ENCODE measurements at places on chromosomes 13 and 19. TPM values are rescaled to one million over a fixed set of nuclear protein-coding genes. Genes with fewer than 3 reads are reported as not detected.
A peak's percentile ranks its signal among the peaks of the same experiment; 100 is the strongest.

GRCh38 chr19:15180451-15181390 is 20.1 kb downstream of the NOTCH3 start:
- DNase-seq: no peak

- no peak for DNase-seq
These were observed 10.1 kb upstream of the ZNF358 start for GRCh38 chr19:7505682-7506384.

DNA sequence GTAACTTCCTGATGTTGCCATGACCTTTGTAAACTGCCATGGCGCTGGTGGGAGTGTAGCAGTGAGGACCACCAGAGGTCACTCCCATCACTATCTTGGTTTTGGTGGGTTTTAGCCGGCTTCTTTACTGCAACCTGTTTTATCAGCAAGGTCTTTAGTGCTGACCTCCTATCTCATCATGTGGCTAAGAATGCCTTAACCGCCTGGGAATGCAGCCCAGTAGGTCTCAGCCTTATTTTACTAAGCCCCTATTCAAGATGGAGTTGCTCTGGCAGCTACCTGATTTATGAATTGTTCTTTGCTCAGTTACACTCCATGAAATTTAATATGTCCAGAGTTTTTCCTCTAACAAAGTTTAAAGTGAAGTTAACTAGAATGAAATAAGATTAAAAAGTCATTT is 4.6 kb upstream of the EPS15L1 start:
- no peak for DNase-seq

GRCh38 chr13:106530171-106530851 is 5.2 kb downstream of the EFNB2 start:
- no peak for DNase-seq

DNA sequence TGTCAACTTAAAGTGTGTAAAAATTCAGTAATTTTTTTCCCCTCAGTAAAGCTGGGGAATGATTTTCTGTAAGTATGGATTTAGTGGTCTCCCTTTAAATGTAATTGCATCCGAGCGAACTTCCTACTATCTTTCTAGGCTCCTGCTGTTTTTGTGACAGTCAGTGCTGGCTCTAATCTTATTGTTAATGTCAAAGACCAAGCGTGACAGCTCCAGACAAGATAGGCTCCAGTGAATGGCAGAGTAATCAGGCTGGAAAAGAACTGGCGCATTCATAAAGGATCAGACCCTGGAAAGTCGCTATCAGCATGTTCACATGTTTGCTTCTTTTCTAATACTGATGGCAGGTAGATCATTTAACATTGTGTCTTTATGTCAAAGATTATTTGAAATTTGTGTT is 908.0 kb upstream of the ATXN8OS start:
- DNase-seq: no peak

GRCh38 chr13:43088093-43088511 is 64.7 kb downstream of the DNAJC15 start:
- no peak for DNase-seq

- no peak for DNase-seq
These were observed 1476.5 kb upstream of the PRR20A start for GRCh38 chr13:55664178-55664577.

DNA sequence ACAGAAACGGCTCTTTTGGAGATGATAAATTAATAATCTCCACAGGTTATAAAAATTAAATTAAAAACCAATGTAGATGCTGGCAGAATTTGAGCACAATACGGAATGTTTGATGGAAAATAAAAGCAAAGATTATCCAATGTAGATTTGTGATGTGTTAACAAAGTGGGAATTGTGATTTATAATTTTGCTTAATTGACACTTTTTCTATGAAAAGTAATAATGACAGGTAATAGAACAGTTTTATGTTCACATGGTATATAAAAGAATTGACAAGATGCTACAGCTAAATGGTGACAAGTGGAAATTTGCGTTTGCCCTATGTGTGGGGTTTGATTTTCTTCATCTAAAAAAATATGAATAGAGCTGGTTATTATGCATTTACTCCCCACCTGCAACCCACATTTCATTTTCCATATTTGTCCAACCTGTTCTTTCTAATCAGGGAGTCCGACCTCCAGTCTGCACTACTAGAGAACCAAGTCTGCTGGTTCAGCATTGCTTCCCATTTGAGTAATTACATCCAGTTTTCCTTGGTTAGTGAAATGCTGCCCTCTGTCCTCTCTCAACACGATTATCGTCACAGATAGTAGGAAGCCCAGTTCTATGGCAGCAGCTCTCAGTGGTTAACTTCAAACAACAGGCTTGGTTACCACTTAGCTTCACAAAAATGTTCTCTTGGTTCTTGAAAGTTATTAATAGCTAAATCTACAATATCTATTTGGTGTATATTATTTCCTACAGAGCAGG is 61.4 kb upstream of the SLITRK1 start:
- no peak for DNase-seq

- no peak for DNase-seq
These were observed 57.2 kb upstream of the ZNRF4 start for GRCh38 chr19:5397804-5398692.

DNA sequence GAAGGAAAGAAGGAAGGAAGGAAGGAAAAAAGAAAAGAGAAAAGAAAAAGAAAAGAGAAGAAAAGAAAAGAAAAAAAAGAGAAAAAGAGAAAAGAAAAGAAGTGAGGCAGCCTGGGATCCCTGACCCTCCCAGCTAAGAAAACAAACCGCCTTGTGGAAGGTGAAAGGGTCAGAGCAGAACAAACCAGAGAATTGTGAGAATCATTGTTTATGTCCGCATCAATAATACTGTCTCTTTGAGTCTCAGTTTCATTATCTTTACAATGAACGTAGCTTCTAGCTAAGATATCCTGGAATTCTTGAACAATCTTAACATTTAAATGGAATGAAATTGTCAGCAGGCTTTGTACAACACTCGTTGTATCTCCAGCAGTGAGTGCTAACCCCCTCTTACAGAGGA is 66.4 kb upstream of the SERP2 start:
- DNase-seq: no peak

- DNase-seq: no peak
These were observed 93.8 kb upstream of the CACNA1A start for GRCh38 chr19:13600091-13600490.

DNA sequence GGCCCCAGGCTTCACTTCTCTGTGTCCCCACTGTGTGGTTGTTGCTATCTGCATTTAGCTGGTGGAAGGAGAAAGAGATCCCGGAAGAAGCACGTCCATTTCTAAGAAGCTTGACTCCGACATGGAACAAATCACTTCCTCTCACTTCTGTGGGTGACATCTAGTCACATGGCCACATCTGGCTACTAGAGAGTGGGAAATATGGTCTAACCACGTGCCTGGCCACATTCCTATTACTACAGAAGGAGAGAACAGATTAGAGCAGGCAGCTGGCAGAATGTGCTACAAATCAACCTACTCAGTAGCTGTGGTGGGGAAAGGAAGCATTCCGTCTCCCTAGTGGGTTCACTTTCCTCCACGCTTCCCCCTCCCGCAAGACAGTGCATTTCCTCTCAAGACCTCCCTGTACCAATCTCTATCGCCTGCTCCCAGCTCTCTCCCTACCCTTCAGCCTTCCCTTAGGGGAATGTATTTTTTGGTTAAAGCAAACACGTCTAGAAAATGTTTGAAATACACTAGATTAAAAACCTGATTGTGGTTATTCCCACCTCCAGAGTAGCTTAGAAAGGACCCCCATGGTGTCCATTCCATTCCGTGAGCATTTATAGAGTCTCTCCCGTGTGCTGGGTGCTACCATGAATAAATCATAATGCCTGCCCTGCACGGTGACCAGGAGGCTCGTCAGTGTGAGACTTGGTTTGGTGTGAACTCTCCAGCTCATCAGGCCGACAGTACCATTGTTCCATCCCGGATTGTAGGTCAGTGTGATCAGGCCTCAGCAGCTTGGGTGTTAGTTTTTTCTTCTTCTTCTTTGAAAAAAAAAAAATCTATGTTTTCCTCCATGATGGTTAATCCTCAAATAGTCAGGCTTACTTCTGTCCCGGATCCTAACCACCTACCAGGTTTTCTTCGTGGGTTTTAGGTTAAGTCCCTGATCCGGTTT is 8.0 kb upstream of the AMER2 start:
- no peak for DNase-seq

GRCh38 chr13:113400621-113401451 is 36.9 kb upstream of the GRTP1 start:
- DNase-seq: peak; percentile 92

DNA sequence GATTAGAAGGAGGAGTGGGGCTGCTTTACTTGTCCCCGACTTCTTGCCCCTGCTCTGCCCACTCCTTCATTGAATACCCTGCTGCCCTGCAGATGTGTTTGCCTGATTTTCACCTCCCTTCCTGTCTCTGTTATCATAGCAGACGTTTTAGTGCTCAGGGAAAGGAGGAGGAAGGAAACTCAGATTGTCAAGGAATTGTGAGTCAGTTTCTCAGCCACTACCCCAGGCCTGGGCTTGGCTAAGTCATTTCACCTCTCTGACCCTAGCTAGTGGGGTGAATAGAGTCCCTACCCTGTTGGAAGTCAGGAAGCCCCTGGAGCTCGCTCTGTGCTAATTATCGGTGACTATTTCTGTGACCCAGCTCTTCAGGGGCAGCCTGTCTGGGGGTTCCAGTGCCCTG is 3.9 kb downstream of the BCKDHA start:
- DNase-seq: no peak

DNA sequence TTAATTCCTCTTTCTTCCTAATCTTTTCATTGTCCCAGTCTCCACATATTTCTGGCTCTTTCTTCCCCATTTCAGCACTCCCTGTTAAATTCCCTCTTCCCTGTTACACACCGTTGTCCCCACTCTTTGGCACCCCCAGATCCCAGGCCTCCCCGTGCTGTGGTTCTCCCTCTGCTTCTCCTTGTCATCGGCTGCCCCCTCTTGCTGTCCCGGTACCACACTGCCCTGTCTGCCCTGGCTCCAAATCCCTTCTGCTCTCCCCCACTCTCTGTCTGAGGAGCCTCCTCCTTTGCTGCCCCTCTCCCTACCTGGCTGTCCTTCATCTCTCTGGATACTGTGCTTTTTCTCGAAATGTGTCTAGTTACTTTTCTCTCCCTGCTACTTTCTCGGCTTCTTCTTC is 983 bp downstream of the ZNF415 start:
- no peak for DNase-seq

DNA sequence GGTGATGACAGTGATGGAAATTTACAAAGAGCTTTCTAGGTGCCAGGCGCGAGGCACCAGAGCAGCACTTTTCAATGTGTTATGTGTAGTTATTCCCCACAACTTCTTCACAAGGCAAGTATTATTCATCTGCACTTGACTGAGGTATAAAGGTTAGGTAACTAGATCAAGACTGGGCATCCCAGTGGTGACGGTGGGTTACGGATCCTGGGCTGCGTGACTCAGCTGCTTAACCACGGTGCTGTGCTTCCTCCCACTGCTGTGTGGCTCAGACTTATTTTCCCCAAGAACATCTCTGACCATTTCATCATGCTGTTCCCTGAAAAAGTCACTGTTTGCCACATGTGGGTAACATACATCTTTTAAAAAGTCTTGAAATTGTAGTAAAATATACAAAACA is 19.3 kb downstream of the EDDM13 start:
- no peak for DNase-seq

DNA sequence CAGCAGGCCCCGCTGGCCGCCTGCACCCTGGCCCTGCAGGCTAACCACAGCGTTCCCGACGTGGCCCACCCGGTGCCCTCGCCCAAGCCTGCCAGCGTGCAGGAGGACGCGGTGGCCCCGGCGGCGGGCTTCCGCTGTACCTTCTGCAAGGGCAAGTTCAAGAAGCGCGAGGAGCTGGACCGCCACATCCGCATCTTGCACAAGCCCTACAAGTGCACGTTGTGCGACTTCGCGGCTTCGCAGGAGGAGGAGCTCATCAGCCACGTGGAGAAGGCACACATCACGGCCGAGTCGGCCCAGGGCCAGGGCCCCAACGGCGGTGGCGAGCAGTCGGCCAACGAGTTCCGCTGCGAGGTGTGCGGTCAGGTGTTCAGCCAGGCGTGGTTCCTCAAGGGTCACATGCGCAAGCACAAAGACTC is 72.1 kb downstream of the ZNF536 start:
- DNase-seq: no peak

GRCh38 chr13:29484796-29485195 is 110.7 kb downstream of the SLC7A1 start:
- no peak for DNase-seq

- DNase-seq: no peak
These were observed 89.3 kb downstream of the KL start for GRCh38 chr13:33105387-33106005.

DNA sequence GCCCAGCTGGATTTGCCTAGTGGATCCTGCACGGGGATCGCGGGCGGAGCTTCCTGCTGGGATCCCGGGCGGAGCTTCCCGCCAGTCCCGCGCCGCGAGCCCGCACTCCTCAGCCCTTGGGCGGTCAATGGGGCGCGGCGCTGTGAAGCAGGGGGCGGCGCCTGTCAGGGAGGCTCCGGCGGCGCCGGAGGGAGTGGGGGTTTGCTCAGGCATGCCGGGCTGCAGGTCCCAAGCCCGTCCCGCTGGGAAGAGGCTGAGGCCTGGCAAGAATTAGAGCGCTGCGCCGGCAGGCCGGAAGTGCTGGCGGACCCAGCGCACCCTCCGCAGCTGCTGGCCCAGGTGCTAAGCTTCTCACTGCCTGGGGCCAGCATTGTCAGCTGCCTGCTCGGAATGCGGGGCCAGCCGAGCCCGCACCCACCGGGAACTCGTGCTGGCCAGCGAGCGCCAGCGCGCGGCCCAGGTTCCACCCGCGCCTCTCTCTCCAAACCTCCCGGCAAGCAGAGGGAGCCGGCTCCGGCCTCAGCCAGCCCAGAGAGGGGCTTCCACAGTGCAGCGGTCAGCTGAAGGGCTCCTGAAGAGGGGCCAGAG is 119.6 kb downstream of the PRR20E start:
- peak; percentile 49 for DNase-seq

- no peak for DNase-seq
These were observed 478 bp downstream of the LMO7 start for GRCh38 chr13:75636436-75637180.

DNA sequence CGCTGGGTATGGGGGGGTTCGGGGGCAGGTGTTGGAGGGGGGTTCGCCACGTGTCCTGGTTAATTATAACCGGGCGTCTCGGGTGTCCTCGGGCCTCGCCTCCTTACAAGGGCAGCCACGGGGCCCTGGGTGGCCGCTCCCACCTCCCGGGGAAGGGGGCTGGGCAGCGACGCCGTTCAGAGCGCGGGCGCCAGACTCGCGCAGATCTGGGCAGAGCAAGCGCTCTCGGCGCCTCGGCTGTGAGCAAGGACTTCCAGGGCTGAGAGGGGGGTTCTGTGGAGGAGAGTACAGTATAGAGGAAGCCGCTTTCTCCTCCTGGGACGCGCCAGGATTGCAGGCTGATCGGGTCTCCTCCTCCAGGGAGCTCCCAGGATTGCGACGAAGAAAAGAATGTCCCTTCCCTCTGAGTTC is 1.0 kb upstream of the CKM start:
- DNase-seq: peak; percentile 91

Gene LRRC63
- not detected for polyA plus RNA-seq

Gene RNF17
- not detected for polyA plus RNA-seq

Gene CGB5
- polyA plus RNA-seq: not detected

Gene WDR88
- polyA plus RNA-seq: not detected

Gene UBE2L5
- not detected for polyA plus RNA-seq

Gene VN1R2
- polyA plus RNA-seq: not detected

Gene ZNF83
- 13.2 TPM for polyA plus RNA-seq

Gene COL4A2
- polyA plus RNA-seq: 220 TPM

Gene NBEA
- polyA plus RNA-seq: 5.0 TPM

Gene C19orf73
- 1.4 TPM for polyA plus RNA-seq

Gene PSG4
- polyA plus RNA-seq: not detected
